ENCODE measurements at places on chromosomes 12 and 14.
A peak's percentile ranks its signal among the peaks of the same experiment; 100 is the strongest.

DNA sequence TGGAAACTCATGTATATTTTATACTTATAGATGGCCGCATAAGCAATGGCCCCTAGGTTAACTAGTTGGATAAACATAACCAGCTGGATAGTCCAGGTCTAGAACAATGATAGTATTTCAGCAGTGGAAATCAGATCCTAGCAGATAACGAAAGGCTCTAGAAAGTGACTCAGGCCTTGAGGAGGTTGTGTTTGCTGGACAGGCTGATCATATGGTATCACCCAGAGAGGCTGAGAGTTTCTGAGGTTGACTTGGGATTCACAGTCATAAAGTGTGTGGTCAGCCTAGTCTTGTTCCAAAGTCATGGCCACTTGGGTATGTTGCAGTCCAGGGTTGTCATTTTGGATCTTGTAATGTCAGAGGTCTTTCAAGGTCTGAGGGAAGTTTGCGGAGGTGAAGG is 16.8 kb downstream of the FLVCR2 start:
- DNase-seq = no peak

DNA sequence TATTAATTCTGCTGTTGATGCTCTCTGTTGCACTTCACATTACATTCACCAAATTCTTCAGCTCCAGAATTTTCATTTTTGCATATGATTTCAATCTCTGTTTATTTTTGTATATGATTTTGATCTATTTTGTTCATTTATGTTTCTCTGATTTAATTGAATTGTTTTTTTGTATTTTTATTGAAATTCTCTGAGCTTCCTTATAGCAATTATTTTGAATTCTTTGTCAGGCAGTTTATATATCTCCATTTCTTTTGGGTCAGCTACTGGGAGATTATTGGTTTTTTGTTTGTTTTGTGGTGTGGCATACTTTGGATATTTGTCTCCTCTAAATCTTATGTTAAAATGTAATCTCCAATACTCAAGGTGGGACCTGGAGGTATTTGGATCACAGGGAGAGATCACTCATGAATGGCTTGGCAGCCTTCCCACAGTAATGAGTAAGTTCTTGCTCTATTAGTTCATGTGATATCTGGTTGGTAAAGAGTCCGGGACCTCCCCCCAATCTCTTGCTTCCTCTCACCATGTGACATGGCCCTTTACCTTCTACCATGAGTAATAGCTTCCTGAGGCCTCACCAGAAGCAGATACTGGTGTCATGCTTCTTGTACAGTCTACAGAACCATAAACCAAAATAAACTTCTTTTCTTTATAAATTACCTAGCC is 8.7 kb upstream of the TCL1A start:
- no peak for DNase-seq

DNA sequence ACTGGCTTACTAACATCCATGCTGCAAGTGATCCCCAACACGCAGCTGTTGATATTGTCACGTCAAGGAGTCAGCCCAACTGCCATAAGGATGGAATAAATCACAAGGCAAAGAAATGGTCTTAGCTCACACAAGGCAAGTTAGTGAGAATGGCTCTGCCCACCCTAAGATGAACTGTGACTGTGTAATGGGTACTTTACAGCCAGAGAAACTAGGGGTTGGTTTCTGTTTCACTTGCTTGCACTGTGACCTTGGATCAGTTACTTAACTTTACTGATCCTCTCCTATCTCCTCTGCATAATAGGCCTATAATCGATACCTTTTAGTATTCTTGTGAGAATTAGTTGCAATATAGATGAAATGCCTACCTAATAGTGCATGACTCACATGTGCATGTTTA is 52.2 kb upstream of the ANO2 start:
- no peak for DNase-seq

- no peak for DNase-seq
Measured at GRCh38 chr12:2501464-2502191, 293.1 kb upstream of the FKBP4 start.

GRCh38 chr12:81809829-81810595 is 50.9 kb upstream of the PPFIA2 start:
- DNase-seq = no peak

GRCh38 chr12:26803552-26803951 is 29.4 kb downstream of the ITPR2 start:
- DNase-seq = peak; percentile 63
